Fibroblast of the aortic adventitia (primary cell): ENCODE measurements at places on chromosomes 7 and 10. TPM values are rescaled to one million over a fixed set of nuclear protein-coding genes. Genes with fewer than 3 reads are reported as not detected.

Gene EDRF1
- 15.7 and 27.2 TPM in 2 replicates for total RNA-seq

GRCh38 chr7:1287752-1288201 lies 55.1 kb downstream of the UNCX start:
- DNase-seq, result no peak

DNA sequence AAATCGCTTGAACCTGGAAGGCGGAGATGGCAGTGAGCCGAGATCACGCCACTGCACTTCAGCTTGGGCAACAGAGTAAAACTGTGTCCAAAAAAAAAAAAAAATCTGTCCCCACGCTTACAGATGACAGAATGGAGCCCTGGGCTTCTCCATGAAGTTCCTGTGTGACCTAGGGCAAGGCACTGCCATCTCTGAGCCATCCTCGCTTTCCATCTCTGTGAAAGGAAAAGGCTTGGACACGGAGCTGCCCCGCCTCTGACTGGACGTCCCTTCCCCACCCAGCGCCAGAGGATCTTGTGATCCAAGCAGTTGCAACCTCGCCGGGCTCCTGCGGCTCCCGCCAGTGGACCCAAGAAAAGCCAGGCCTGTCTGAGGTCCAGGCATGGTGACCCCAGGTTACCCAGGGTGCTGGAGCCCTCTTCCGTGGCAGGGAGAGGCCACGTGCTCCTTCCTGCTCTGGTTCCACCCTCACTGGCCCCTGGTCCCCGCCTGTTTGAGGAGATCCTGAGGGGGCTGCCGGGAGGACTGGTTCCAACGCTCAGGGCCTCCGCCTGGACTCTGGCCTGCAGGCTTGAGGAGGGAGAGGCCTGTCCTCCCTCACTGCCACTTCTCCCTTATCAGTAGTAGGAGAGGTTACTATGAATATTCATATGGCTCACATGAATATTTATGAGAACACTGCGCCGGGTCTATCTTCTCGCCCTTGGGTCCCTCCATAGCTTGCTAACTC lies 25.6 kb upstream of the ELFN1 start:
- DNase-seq, result no peak

GRCh38 chr7:122143376-122143750 lies 686 bp downstream of the AASS start:
- peak; percentile 34 for DNase-seq

DNA sequence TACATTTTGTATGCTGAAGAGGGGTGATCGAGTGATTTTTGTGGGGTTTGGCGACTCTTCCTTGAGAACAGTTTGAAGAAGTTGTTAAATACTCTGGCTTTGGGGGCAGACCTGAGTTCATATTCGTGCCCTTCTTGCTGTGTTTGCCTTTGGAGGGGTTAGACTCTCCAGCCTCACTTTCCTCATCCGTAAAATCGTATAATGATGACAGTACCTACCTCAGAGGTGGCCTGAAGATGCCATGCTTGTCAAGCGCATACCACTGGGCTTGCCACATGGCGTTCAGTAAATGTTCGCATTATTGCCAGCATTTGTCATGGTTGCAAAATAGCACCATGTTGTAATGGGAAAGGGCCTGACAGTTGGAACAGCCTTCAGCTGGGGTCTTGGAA lies 1.3 kb downstream of the STK17A start:
- peak; percentile 73 for DNase-seq

Gene ANKRD61
- not detected in 2 replicates for total RNA-seq

GRCh38 chr7:3246651-3247050 lies 54.4 kb upstream of the SDK1 start:
- DNase-seq, result no peak

DNA sequence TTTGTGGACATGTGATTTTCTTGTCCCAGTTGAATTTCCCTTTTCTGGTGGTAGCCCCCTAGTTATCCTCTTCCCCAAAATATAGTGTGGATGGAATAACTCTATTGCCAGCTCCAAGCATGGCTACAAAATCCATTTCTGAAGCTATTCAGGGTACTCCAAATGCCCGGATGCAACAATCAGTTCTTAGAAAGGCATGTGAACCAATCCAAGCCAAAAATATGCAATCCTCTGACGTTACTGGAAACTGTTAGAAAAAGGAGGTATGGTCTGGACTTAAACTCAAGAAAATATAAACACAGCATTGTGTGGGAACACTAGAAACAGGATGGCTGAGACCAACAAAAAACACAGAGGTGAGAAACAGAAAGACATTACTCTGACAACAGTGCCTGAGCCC lies 347.0 kb downstream of the GPAM start:
- peak; percentile 52 for DNase-seq

DNA sequence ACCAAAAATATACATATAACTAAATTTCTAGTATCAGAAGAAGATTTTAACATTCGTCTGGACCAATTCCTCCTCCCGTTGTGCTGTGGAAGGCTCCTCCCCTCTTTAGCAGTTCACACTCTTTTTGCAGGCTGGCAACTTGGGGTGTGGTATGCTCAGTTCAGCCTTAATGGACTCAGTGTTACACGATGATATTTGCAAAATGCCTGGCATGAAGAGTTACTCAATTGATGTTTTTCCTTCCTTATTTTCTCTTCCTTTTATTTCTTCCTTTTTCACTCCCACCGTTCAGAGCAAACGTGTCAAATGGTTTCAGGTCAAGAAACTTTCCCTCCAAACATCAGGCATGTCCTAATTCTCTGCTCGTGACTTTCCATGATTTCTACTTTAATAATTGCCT lies 248.3 kb downstream of the PHF14 start:
- no peak for DNase-seq

Gene THSD7A
- 0.49 and 2.5 TPM in 2 replicates for total RNA-seq

Gene TFEC
- 0.16 and 0.36 TPM in 2 replicates for total RNA-seq

Gene VAX1
- total RNA-seq, result not detected in 2 replicates

- no peak for DNase-seq
These were observed 68.2 kb upstream of the AHR start for GRCh38 chr7:17230099-17230807.

DNA sequence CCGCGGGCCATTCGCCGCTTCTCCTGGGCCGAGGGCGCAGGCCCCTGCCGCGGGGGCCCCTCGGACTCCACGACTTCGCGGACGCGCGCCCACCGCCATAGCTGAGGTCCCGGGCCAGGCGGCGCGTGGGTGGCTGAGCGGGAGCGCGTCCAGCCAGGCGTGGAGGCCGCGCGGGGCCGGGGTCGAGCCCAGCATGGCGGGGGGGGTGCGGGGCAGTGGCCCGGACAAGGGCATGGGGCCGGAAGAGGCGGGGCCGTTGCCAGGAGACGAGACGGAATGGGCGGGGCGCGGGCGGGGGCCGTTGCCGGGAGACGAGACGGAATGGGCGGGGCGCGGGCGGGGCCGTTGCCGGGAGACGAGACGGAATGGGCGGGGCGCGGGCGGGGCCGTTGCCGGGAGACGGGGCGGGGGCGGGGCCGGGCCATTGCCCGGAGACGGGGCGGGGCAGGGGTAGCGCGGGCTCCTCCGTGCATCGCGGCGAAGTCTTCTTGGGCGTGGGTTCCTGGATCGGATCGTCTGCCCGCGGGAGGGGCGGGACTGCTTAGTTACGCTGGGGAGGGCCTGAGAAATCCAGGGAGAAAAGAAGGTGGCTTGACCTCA lies 14.8 kb downstream of the ADAM8 start:
- peak; percentile 43 for DNase-seq

GRCh38 chr10:89213191-89213808 lies 6.2 kb upstream of the CH25H start:
- DNase-seq, result peak; percentile 69

- peak; percentile 85 for DNase-seq
These were observed 9.1 kb upstream of the ASIC3 start for GRCh38 chr7:151038951-151039849.

Gene RPS24
- total RNA-seq, result 3,008 and 3,613 TPM in 2 replicates

Gene AKR1C3
- 74.2 and 169 TPM in 2 replicates for total RNA-seq

DNA sequence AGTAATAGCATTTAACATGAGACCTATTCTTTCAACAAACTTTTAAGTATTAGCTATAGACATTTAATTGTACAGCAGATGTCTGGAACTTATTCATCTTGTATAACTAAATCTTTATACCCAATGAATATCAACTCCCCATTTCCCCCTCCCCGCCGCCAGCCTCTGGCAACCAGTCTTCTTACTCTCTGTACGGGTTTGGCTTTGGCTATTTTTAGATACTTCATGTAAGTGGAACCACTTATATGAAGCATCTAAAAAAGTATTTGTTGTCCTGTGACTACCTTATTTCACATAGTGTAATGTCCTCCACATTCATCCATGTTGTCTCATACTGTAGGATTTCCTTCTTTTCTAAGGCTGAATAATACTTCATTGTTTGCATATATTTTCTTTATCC lies 60.8 kb downstream of the RAB18 start:
- DNase-seq, result no peak

DNA sequence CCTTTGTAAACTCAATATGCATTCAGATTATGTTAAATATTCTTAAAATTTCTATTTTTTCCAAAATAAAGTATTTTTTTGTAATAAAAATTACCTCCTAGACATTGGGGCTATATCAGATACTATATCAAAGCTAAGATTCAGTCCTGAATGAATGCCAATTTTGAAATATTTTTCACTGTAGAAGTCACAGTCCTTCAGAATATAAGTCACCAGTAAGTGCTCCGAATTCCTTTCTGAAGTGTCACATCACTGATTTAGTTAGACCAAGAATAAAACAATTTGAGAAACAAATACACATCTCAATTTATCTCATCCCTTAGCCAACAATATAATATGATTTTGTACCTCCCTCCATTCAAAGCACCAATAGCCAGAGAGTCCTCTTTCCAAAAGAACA lies 33.9 kb upstream of the GSAP start:
- DNase-seq, result peak; percentile 34

Gene ETV1
- 5.8 and 75.7 TPM in 2 replicates for total RNA-seq

GRCh38 chr10:85177767-85178166 lies 849.4 kb downstream of the CCSER2 start:
- DNase-seq, result no peak

Gene SKIDA1
- 0.41 and 0.90 TPM in 2 replicates for total RNA-seq

Gene C10orf105
- under 0.01 TPM in 1 of 2 replicates, not detected in the other for total RNA-seq

- DNase-seq, result peak; percentile 4
These were observed 119.5 kb downstream of the GPR158 start for GRCh38 chr10:25294032-25294926.

GRCh38 chr7:114922026-114922651 lies at the start of gene MDFIC:
Gene MDFIC, plus strand, starts transcription at chr7:114922094. Its CDS starts 940 bp downstream, at chr7:114923034.
- DNase-seq, result peak; percentile 66

DNA sequence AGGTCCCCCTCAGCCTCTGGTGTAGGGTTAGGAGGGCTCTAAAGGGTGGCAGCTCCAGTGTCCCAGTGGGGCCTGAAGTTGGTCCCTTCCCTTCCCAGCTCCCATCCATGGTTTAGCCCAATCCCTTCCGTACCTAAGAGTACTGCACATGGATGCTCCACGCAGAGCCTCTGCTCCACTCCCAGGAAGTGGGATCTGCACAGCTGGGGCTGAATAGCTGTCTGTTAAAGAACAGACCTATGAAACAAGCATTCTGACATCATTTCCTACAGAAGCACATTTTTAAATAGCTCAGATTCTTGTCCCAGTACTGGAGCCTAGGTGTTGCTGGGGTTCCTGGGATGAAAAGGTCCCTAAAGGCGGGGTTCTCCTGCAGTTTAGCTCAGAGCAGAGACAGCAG lies 135.9 kb downstream of the ZMYND11 start:
- DNase-seq, result no peak
